ENCODE measurements at places on chromosomes 2 and 18.

GRCh38 chr2:10392100-10392499, 56.0 kb downstream of the ODC1 start:
- no peak for DNase-seq

DNA sequence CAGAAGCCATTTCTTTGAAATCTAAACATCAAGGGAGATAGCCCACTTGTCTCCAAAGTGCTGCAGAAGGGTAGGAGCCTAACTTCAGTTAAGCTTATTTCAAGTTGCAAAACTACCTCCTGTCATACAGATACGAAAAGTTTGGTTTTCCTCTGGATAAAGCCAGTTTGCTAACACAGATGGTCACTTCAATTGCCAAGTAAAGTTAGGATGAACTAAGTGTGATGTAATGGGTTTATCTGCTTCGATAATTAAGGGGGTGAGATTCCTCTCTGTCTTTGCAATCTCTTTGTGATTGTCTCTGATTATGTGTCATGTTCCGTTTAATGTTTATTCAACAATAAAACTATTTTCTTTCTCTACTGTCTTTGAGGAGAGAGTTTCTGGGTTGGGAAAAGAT, 156.4 kb downstream of the SLC39A10 start:
- no peak for DNase-seq

DNA sequence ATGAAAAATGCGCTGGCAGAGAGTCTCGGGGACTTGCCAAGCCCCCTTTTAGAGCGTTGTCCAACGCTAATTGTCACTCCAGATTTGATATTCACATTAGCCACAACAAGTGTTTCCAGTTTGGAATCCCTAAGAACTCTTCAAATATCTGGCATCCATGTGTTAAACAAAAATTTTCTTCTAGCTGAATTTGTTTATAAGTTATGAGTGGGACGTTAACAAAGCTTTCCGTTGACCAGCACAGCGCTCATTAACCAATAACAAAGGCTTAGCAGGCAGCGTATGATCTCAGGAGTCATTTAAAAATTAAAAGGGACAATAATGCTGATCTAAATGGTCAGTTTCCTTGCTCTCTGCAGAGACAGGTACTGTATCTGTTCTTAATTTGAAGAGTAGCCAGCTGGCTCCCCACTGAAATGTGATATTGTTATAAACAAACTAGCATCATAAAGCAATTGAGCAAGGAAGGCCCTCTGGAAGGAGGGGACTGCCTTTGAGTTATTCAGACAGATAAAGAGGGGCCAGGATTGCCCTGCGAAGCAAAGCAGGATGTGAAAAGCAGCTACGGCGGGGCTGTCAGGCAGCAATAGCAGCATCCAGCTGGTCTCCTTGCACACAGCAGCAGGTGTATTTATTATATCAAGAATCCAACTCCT, 337.2 kb upstream of the SALL3 start:
- DNase-seq, result no peak

DNA sequence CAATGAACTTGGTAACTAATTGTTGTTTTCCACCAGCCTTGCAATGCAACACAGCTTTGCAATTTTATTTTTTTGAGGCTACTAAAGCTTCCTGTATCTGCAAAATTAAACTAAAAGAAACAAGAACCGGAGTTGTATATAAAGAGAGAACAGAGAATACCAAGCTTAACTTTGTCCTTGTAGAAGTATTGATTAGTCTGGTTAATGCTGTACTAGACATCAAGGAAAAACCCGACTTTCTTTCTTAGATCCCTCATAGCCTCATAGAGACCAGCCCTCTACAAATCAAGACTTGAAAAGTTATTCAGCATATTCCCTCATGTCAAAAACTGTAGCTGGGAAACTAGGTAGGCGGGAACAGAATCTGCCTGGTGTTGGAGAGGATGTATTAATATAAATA, 1.7 kb upstream of the ASAP2 start:
- DNase-seq, result no peak

DNA sequence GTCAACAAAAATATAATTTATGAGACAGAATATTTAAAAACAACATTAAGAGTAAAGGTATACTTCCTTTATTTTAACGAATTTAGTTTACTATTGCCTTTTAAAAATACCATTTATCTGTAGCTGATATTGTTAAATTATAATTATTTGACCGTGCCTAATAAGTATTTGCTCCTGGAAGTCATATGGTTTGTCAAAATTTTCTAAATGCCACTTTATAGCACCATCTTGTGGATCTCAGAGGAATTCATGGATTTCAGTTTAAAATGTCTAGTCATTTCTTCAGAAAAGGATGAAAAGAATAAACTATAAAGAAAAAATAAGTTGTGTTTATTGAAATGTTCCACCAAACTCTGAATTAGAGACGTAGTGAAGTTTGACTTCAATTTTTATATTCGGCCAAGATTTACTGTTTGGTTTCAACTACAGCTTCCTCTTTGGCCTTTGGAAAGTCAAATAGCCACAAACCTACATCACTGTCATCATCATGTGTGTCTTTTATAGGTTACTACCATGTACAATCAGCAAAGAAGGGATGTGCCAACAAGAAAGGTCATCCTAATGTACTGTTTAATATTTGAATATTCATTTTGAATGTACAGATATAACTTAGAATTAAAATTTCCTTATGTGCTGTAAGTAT, 10.3 kb upstream of the FTCDNL1 start:
- DNase-seq, result peak; percentile 2

- peak; percentile 65 for DNase-seq
These were observed 42.3 kb upstream of the ATIC start for GRCh38 chr2:215269397-215270117.

- DNase-seq, result no peak
These were observed 289.2 kb downstream of the PHLPP1 start for GRCh38 chr18:63004466-63005089.

- DNase-seq, result no peak
These were observed 253.2 kb upstream of the RAB12 start for GRCh38 chr18:8356001-8356400.

- peak; percentile 65 for DNase-seq
These were observed 4.9 kb downstream of the ZAP70 start for GRCh38 chr2:97718051-97718882.

- DNase-seq, result no peak
These were observed 25.8 kb downstream of the KCNJ3 start for GRCh38 chr2:154724194-154724797.

- DNase-seq, result no peak
These were observed 474.1 kb downstream of the IRS1 start for GRCh38 chr2:226325526-226325925.

DNA sequence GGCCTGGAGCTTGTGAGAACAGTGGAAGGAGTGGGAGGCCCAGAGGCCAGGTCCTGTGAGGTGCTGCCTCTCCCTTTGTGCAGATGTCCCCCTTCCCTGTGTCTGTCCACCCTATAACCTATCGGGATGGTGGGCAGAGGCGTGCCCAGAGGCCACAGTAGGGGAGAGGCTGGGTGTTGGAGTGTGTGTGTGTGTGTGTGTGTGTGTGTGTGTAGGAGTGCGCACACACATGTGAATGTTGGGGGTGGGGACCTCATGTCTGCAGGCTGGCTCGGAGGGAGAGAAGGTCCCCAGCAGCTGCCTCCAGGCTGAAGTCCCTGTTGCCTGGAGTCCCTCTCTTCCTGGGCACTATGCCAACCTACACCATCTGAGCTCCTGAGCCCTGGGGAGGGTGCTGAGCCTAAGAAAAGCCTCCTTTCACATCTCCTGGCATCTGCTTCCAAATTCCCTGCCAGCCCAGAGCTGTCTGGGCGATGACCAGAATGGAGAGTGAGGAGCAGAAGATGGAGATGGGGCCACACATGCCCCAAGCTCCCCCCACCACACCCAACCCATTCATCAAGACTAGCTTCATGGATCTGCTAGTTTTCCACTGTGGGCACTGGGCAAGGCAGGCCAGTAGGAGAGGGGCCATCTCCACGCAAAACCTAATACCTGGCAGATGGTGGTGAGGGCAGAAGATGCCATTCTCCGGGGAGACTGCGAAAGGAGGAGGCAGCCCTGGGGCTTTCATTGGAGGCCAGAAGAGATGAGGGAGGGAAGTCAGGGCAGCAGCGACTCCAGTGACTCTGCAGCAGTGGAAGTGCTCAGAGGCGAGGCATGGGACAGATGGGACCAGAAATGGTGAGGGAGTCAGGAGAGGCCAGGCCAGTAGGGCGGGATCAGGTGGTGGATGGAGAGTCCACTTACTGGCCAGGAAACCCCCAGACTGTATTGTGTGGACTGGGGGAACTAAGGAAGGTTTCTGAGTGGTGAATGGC, 20.3 kb downstream of the KCNK3 start:
- DNase-seq, result no peak

- DNase-seq, result no peak
These were observed 141.4 kb downstream of the CAPN13 start for GRCh38 chr2:30665761-30666265.

GRCh38 chr2:56167616-56168562, 15.9 kb upstream of the CCDC85A start:
- DNase-seq, result no peak

DNA sequence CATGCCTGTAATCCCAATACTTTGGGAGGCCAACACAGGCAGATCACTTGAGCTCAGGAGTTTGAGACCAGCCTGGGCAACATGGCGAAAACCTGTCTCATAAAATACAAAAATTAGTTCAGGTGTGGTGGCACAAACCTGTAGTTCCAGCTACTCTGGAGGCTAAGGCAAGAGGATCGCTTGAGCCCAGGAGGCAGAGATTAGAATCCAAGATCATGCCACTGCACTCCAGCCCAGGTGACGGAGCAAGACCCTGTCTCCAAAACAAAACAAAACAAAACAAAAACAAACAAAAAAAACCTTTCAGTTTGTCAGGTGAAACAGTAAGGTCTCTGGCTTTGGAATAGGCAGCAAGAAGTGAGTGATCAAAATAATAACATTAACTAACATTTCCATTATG, 84.6 kb downstream of the CLHC1 start:
- DNase-seq, result no peak

GRCh38 chr2:240507060-240507777, 50.6 kb downstream of the ANKMY1 start:
- DNase-seq, result no peak

GRCh38 chr2:188485496-188485895, 193.8 kb downstream of the GULP1 start:
- no peak for DNase-seq

- no peak for DNase-seq
These were observed 12.9 kb downstream of the FHL2 start for GRCh38 chr2:105385731-105386540.
